ENCODE measurements at places on chromosomes 5 and 9. TPM values are rescaled to one million over a fixed set of nuclear protein-coding genes. Genes with fewer than 3 reads are reported as not detected.

GRCh38 chr9:91376239-91376638 is 14.5 kb upstream of the AUH start:
- no peak overlapping the region for H3K27ac ChIP-seq
- H3K36me3 ChIP-seq: no peaks in the 10 kb centered on the region
- H3K4me1 ChIP-seq: no peaks in the 10 kb centered on the region
- no peaks in the 10 kb centered on the region for H3K27me3 ChIP-seq
- DNase-seq: no peak

GRCh38 chr9:107389617-107390071 is 99.9 kb downstream of the KLF4 start:
- H3K27ac ChIP-seq: no peak overlapping the region
- H3K4me3 ChIP-seq: no peak overlapping the region
- H3K4me1 ChIP-seq: no peaks in the 10 kb centered on the region
- H3K27me3 ChIP-seq: no peaks in the 10 kb centered on the region

DNA sequence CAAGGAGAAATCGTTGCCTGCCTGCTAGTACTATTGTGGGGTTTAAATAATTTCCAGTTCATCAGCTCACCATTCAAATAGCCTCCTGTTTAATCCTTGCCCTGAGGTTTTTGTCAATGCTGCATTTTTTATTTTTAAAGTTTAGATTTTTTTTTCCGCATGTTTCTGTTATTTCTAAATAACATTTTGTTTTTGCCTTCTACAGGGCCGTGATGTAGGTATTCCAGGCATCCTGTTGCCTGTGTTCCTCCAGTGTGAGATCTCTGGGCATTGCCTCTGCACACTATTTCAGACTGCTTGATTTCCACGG is 124.3 kb downstream of the HSD17B3 start:
- H3K4me1 ChIP-seq: no peaks in the 10 kb centered on the region
- no peak overlapping the region for H3K4me3 ChIP-seq
- H3K36me3 ChIP-seq: no peaks in the 10 kb centered on the region
- no peak overlapping the region for H3K27ac ChIP-seq

Gene CDH10
- total RNA-seq: not detected

Gene ADGRD2
- not detected for total RNA-seq
